ENCODE measurements at places on chromosomes 6 and 20. TPM values are rescaled to one million over a fixed set of nuclear protein-coding genes. Genes with fewer than 3 reads are reported as not detected.

- no peak for DNase-seq
Measured at GRCh38 chr6:142937986-142938385, 7.0 kb downstream of the HIVEP2 start.

GRCh38 chr20:38229376-38230252 lies 30.9 kb downstream of the KIAA1755 start:
- no peak for DNase-seq

GRCh38 chr6:17683428-17683827 lies 23.3 kb downstream of the NUP153 start:
- no peak for DNase-seq

DNA sequence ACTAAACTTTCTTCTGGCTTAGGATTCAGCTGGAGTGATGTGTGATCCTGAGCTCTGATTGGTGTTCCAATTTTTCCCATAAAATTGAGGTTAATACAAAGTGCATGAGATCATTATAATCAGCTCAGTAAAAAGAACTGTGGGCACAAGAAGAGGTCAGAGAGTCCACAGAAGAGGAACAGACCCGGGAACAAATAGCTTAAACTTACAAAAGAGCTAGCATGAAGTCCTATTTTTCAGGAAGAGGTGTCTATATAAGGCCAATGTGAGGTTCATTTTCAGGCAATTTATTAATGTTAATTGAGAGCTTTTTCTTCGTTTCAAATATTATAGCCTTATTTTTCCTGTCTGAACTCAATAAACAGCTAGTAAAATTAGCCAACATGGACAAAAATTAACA lies 26.9 kb upstream of the STX11 start:
- DNase-seq: no peak

DNA sequence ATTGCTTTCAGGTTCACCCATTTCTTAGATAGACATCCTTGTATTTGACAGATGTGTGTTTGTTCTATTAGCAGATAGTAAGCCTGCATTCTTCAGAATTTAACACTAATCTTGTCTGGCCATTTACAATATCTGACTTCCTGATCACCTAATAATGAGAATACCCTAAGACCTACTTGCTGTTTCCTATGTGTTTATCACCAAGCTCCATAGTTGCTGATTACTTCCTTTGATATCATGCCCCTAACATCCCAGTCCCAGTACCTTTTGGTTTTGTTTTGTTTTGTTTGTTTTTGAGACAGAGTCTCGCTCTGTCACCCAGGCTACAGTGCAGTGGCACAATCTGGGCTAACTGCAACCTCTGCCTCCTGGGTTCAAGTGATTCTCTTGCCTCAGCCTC lies 143.6 kb upstream of the DST start:
- no peak for DNase-seq

- DNase-seq: no peak
Measured at GRCh38 chr6:117771403-117771802, 96.1 kb downstream of the NUS1 start.

DNA sequence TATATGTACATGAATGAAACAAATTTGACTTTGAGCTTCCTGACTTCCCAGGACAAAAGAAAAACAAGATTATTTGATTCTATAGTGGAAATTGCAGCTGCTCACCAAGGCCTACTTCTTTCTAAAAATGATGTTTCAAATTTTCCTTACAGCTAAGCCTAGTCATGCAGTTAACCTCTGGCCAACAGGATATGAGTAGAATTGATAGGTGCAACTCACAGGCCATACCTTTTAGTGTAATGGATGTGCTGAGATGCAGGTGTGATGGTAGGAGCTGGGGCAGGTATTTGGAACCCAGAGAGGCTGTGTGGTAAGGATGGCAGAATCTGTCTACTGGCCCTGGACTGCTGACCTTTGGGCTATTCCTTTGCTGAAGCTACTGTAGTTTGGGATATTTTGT lies 230.9 kb upstream of the PREP start:
- DNase-seq: no peak

DNA sequence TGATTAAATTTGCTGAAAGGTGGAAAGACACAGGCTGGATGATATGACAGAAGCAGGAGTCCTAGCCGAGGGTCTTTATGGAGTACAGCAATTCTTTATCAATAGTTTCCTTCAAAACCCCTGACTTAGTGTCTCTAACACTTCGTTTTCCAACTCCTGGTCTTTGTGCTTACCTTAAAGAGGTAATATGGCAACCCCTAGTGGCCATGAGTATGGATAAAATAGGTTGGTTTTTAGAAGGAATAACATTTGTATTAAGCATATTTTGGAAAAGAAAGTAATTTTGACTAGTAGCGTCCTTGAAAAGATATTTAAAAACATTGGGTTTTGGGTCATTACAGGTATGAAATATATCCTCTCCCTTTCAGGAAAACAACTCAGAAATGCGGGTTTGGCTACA lies 51.9 kb downstream of the VGLL2 start:
- no peak for DNase-seq

- no peak for DNase-seq
Measured at GRCh38 chr20:33771938-33772337, 39.2 kb upstream of the CHMP4B start.

DNA sequence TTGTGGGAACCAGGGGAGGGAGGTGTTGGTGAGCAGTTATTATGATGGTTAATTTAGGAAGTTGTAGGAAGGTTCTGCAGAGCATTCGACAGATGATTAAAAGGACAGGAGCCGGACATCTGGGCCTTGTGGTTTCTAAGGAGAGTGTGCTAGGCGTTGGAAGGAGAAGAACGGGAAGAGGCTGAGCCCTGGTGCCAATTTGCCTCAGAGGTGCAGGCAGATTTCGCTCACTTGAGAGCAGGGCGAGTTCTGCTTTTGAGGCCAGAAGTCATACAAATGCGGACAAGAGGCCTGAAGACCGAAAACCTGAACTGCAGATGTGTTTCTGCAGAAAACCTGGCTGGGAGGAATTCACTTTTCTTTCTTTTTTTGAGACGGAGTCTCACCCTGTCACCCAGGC lies 30.5 kb upstream of the RPS6KA2 start:
- no peak for DNase-seq

DNA sequence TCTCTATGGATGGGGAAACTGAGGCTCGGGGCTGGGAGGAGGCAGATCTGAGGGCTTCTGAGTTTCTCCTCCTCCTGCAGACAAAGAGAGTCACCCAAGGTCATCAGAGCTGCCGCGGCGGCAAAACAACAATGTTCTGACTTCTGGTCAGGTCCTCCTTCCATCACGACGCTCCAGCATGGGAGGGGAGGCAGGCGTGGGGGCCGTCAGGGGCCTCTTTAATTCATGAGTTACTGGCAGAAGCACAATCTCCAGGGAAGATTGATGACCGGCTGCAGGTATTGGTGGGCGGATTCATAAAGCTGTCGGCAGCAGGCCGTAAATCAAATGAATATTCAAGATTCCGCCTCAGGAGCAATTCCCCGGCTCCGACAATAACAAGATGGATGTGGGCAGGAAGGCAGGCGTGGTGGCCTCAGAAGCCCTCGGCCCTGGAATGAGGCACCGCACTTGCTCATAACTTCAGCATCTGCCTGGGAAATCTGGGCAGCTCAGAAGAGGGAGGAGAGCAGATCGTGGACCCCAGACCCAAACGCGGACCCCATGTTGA lies 19.1 kb downstream of the PCK1 start:
- no peak for DNase-seq

DNA sequence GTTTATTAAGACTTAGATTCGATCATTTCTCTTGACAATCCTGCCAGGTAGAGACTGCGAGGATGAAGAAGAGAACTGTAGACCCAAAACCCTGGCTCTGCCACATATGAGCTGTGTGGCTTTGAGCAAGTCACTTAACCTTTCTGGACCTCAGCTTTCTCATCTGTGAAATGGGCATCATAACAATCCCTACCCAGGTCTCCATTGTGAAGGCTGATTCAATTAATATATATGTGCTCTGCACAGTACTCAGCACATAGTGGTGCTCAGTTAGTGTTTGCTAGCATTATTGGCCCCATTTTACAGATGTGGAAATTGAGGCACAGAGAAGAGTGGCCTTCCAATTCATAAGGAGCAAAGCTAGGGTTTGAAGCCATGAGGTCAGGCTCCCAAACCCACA lies 7.9 kb downstream of the XKR7 start:
- DNase-seq: no peak

- DNase-seq: no peak
Measured at GRCh38 chr6:117008618-117009017, 131.6 kb downstream of the RFX6 start.

- no peak for DNase-seq
Measured at GRCh38 chr20:50219600-50219999, 29.0 kb downstream of the CEBPB start.

- no peak for DNase-seq
Measured at GRCh38 chr6:1297746-1298145, 14.2 kb upstream of the FOXQ1 start.

GRCh38 chr20:59518881-59519706 lies 85.2 kb upstream of the PHACTR3 start:
- no peak for DNase-seq

DNA sequence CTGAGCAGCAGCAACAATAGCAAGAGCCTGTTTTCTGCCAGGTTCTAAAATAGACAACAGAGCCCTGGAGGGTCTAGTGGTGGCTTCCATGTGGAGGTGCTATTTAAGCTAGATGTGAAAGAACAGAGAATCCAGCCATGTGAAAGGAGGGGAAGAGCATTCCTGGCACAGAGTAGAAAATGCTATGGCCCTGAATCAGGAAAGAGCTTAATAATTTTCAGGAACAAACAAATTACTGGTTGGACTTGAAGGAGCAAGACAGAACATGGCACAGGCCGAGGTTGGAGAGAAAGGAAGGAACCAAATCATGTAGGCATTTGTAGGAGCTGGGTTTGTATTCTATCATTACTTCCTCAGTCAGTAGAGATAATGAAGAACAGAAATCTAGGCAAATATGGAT lies 98.3 kb downstream of the AIG1 start:
- no peak for DNase-seq

GRCh38 chr6:22471132-22471690 lies 98.2 kb upstream of the HDGFL1 start:
- no peak for DNase-seq

DNA sequence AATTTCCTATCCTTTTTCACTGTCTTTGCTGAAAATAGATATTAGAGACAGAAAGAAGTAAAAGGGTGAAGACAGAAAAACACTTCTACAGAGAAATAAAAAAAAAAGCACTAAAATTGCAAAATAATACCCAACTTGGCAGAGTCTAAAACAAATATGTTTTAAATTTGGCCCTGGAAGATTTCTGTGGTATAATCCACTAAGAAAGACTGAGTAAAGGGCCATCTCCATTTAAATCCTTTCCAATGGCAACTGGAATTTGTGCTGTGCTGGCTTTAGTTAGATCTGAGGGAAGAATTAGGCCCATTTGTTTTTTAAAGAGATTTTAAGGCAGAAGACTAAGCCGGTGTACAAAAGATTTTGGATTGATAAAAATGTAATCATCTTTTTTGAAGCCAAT lies 321.2 kb downstream of the GJA1 start:
- DNase-seq: no peak

DNA sequence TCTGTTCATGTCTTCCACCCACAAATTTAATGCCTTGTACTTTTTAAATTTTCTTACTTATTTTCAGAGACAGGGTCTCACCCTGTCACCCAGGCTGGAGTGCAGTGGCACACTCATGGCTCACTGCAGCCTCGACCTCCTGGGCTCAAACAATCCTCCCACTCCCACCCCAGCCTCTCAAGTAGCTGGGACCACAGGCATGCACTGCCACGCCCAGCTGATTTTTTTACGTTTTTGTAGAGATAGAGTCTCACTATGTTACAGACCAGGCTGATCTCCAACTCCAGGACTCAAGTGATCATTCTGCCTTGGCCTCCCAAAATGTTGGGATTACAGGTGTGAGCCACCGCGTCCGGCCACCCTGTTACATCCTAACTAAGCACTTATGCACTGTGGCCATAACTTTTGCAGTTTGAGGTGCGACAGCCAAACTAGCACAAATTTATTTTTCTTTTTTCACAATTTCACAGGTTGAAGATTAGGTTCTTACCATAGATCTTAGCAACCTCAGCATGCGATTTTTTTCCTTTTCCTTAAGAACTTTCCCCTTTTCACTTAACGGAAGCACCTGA lies 92.1 kb downstream of the EPB41L2 start:
- no peak for DNase-seq

DNA sequence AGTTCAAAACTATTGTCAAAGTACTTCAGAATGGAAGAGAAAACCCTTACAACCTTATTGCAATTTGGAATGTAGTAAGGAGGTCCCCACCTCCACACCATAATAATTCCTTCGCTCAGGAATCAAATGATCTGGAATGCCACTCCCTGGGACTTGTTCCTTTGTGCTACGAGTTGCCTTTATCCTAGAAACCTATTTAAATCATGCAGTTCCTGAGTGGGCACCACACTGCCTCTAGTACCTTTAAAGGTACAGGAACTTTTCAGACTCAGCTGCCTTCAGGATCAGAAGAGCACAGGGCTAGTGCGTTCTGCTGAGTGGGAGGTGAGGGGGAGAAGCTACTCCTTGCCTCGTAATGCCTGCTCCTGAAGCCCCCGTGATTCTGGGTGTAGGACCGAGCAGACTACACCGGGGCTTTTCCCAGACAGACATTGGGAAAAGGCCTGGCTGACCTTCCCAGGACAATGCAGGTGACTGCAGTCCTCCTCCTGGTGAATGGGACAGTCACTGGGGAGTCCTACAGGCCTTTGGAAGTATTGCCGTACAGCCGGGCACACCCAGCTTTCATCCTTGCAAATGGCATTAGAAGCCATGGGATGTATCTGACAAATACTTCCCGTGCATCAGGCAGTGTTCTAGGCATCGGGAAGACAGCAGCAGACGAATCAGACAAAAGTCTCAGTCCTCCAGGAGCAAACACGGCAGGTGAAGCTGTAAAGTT lies 11.8 kb upstream of the TUBB2B start:
- no peak for DNase-seq

DNA sequence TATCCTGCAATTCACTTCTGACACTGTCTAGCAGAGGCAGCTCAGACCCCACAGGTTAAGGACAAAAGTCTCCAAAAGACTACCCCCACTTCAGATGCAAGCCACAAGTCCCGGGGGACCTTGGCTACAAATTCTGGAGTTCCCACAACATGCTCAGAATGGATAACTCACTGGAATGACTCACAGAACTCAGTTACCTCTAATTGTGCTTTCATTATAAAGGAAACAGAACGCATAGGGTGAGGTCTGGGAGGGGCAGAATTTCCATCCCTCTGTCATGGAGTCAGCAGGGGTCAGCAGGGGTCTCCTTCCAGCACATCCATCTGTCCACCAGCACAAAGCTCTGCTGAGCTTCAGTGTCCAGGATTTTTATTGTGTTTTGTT lies 184.2 kb downstream of the CDH4 start:
- no peak for DNase-seq

GRCh38 chr20:17835934-17836300 lies 132.7 kb downstream of the SNX5 start:
- no peak for DNase-seq

Gene BPIFB1
- not detected for total RNA-seq

Gene SLC12A5
- 0.35 TPM for total RNA-seq

Gene BANF2
- total RNA-seq: 0.88 TPM

Gene ACAT2
- total RNA-seq: 6.3 TPM

Gene FAM210B
- 15.3 TPM for total RNA-seq

Gene GPR6
- total RNA-seq: not detected

Gene ADGB
- total RNA-seq: not detected

Gene POLR1C
- 20.9 TPM for total RNA-seq

Gene MMP24
- total RNA-seq: 2.9 TPM

Gene HAO1
- total RNA-seq: not detected

Gene YWHAB
- total RNA-seq: 26.3 TPM

Gene KCNK17
- 0.84 TPM for total RNA-seq

Gene DLK2
- 0.31 TPM for total RNA-seq

Gene TMEM244
- not detected for total RNA-seq

Gene SIRPD
- total RNA-seq: not detected

Gene RSPH9
- total RNA-seq: not detected

Data from pancreas (tissue), 10 donors.